ENCODE measurements at places on chromosomes 7 and 10.

GRCh38 chr10:11157292-11158076 is 139.8 kb downstream of the CELF2 start:
- no peak for DNase-seq

DNA sequence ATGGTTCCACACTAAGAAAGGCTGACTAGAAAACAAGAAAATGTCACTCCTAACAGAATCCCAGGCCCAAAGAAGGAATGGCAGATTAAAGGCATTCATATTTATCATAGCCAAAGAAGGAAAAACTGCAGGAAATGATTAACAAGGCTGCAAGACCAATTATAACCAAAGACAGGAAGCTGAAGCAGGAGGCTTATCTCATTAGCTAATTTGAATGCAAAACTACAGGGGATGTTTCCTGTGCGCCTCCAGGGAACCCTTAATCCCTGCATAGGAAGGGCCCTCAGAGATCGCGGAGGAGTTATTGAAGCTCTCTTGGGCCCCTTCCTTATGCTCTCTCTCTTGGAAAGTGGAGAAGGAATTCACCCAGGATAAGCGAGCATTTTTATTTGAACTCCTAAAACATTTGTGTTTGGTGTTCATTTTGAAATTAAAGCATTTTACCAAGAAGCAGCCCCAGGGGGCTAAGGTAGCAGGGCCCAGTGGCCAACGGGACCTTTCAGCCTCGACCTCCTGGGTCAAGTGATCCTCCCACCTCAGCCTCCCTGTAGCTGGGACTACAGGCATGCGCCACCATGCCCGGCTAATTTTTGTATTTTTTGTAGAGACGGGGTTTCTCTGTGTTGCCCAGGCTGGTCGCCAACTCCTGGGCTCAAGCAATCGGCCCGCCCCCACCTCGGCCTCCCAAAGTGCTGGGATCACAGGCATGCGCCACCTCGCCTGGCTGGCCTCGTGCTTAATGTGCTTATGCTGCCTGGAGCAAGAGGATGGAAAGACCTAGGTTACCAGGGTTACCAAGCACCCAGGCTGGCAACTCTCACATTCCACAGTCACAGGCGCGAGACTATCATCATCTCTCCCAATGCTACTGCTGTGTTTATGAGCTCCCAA is 24.1 kb upstream of the PROSER2 start:
- no peak for DNase-seq

DNA sequence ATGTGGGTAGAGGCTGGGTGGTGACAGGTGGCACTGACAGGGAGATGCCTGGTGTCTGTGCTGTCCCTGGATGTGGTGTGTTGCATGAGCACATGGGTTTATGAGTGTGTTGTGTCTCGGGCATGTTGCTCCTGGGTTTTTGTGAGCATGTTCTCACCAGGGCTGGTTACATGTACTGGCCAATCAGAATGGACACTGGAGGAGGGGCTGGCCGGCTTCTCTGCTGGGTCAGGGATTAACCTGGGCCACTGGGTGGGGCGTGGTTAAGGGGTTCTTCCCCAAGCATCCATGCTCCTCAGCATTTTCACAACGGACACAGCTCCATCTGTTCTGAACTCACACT is 20.8 kb upstream of the VOPP1 start:
- DNase-seq: no peak

DNA sequence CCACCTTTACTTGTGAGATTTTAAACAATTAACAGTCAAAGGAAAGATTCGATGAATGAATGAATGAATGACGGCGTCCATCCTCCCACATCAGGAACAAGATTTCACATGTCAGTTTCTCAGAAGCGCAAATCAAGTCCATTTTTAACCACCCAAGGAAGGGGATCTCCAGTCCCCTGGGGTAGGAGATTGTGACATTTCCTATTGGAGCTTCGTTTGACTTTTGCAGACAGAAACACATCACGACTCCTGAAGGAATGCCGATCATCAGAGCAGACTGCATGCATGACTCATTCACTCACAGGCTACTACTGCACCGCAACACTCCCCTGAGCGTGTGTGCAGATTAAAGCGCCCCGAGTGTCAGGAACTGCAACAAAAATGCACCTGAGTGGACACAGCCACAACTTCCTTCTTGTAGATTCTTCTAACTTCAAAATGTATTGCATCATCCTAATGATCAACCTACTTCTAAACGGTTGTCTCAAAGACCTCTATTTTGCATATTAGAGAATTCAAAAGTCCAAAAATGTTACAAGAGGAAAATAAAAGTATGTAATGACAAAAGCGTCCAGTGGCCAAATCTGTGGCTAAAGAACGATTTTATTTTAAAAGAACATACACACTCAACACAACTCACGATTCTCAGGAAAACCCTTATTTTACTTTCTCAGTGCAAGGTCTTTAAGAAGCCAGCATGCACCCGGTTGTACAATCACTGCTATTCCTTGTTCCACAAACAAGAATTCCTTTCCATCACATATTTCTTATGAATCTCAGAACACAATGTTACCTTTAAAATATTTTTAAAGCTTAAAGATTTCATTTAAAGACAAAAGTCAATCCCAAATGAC is 172.6 kb downstream of the FAM107B start:
- no peak for DNase-seq

GRCh38 chr10:65350611-65351010 is 1575.2 kb upstream of the LRRTM3 start:
- no peak for DNase-seq

GRCh38 chr10:22710139-22710745 is 4.1 kb downstream of the PIP4K2A start:
- no peak for DNase-seq

DNA sequence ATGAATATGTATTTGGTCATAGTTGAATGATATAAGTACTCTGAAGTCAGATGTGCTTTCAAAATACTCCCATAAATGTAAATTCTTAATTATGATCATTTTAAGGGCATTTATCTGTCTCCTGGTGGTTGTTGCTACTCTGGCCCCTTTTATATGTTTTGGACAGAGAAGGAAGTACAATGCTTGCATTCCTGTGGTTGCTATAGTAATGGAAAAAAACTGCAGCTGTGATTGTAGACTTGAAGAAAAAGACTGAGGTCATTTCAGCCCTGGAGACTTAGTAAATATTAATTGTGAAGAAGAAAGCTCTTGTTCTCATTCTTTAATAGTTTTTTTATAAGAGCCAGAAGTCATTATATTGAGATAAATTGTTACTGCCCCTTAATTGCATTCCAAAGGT is 70.2 kb upstream of the FERD3L start:
- DNase-seq: peak; percentile 68

- DNase-seq: no peak
Observed at GRCh38 chr7:149286811-149287400, 24.9 kb downstream of the ZNF783 start.

DNA sequence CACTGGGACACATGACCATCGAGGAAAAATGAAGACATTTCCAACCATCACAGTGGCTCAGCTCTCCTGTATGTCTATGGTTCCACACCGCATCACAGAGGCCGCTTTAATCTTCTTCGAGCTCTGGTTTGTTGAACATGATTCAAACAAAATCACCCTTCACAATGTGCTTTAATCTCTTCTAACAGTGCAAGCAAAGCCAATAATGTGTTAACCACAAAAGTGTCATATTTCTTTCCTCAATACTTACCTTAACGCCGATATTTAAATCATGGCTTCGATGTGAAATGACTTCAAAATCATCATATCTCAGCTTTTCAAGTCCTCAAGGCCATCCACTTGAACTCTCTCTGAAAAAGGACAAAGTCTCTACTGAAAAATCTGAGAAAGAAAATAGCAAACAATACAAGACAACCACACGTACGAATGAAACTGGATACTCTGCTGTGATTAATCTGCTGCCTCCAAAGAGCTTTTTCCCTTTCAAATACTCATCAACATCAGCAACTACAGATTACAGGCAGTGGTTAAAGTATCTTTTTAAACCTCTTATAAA is 23.0 kb upstream of the SVIL start:
- no peak for DNase-seq

- DNase-seq: no peak
Observed at GRCh38 chr7:3063016-3063753, 19.5 kb upstream of the CARD11 start.

- DNase-seq: no peak
Observed at GRCh38 chr7:14999331-14999730, 96.8 kb upstream of the DGKB start.

- no peak for DNase-seq
Observed at GRCh38 chr10:99930731-99931550, 78.8 kb downstream of the DNMBP start.

GRCh38 chr7:131249003-131249402 is 78.7 kb upstream of the MKLN1 start:
- DNase-seq: peak; percentile 97

DNA sequence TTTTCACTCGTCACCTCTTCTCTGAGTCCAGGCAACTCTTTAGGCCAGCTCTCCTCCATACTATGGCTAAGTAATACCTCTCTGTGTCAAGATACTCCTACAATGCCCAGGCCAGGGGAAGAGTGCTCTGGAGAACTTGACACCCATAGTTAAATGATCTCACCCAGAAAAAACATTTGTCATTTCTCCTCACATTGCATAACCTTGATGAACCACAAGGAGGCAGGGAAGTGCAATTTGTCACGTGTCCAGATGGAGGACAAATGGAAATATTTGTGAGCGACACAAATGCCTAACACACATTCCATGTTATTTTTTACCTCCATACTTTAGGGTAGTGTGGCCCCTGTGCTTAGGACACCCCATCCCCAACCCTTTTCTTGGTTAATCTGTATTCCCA is 78.3 kb downstream of the HTR7 start:
- no peak for DNase-seq

GRCh38 chr10:71375952-71376351 is 20.8 kb upstream of the CDH23 start:
- DNase-seq: no peak

GRCh38 chr10:16943295-16944285 is 126.4 kb upstream of the RSU1 start:
- DNase-seq: no peak
